Urothelium cell line (cell line): ENCODE measurements at places on chromosomes 12 and 14.

GRCh38 chr12:89064151-89064550 is 288.1 kb downstream of the DUSP6 start:
- DNase-seq, result no peak

- no peak for DNase-seq
These were observed 9.8 kb downstream of the APPL2 start for GRCh38 chr12:105226219-105226618.

GRCh38 chr14:106442857-106443256 is 916.5 kb downstream of the TMEM121 start:
- no peak for DNase-seq

DNA sequence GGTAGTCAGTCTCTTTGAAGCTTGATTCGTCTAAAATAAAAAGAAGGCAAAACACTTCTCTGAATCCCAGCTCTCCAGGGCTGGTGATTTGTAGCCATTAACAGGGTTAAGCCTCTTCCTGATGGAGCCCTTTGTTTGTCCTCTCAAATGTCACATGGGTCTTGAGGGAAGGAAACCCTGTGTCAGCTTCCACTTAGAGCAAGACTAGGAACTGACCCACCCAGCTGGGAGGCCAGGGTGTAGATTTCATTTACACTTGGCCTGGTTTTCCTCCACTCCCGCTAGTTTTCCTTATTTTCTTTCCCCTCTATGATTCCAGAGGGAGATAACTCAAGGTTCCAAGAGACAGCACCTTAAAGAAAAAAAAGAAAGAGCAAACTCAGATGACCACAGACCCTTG is 230.5 kb upstream of the EGLN3 start:
- DNase-seq, result no peak

DNA sequence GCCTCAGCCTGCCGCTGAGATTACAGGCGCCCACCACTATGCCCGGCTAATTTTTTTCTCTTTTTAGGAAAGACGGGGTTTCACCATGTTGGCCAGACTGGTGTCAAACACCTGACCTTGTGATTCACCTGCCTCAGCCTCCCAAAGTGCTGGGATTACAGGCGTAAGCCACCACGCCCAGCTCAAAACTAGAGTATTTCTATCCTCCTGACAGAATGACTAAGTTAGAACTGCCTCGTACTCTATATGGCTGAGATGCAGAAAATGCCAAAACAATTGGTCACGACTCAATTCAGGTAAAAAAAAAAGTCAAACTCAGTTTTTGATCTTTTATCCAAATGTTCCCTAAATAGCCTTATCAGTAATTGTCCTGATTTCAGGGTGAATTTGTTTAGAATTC is 11.1 kb downstream of the AKAP5 start:
- no peak for DNase-seq

DNA sequence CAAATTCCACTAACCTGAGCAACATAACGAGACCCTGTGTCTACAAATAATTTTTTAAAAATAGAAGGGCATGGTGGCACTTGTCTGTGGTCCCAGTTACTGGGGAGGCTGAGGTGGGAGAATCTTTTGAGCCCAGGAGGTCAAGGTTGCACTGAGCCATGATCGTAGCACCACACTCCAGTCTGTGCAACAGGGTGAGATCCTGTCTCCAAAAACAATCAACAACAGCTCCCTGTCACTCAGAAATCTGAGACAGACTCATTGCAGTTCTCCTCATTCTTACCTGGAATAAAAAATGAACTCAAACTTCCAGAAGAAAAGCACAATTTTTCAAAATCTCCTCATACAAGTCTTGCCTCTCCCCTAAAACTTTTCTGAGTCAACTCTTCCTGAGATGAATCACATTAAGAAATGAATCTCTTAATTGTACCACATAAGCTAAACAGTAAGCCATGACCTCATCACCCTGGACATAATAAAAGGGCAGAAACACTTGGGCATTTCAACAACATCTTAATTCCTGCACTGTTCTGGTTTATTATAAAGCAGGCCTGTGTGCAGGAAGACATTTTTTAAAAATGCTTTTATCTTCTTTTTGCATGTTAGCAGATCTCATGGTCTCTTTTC is 214.3 kb upstream of the CDKN3 start:
- DNase-seq, result peak; percentile 65

DNA sequence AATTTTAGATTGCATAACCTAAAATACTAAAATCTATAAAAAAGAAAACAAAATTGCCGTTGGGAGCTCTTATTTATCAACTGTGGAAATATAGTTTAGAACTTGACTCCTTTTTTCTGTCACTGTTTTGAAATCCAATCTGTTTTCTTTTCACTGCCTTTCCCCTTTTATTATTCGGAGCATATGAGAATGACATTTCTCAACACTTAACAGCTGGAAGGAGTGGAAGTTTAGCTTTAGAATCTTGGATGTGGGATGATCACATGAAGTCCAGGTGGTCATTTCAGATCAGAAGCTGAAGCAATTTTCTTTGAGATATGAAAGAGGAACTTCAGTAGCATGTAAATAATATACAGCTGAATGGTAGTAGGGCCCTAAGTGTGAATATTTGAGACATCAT is 16.7 kb downstream of the TRHDE start:
- no peak for DNase-seq

GRCh38 chr14:61476105-61476753 is 154.8 kb downstream of the PRKCH start:
- DNase-seq, result no peak

- DNase-seq, result no peak
These were observed 204.3 kb downstream of the PELI2 start for GRCh38 chr14:56322531-56322930.

GRCh38 chr12:59432057-59432456 is 163.8 kb upstream of the SLC16A7 start:
- no peak for DNase-seq
